ENCODE measurements at places on chromosomes 4 and X. TPM values are rescaled to one million over a fixed set of nuclear protein-coding genes. Genes with fewer than 3 reads are reported as not detected.

The VCX3B gene
- total RNA-seq: not detected

The ADGRG4 gene
- not detected for total RNA-seq

The NPNT gene
- total RNA-seq: 101 TPM

The NAP1L2 gene
- total RNA-seq: 2.6 TPM

The PWWP3B gene
- 6.9 TPM for total RNA-seq

The MXRA5 gene
- total RNA-seq: 23.9 TPM

The XK gene
- 7.8 TPM for total RNA-seq

The APLN gene
- total RNA-seq: 2.8 TPM

The TEC gene
- 2.8 TPM for total RNA-seq

The ZAR1 gene
- total RNA-seq: not detected

The TBX22 gene
- total RNA-seq: 2.8 TPM

The CFAP299 gene
- 0.29 TPM for total RNA-seq

The SHROOM3 gene
- 75.9 TPM for total RNA-seq

The CT45A10 gene
- total RNA-seq: not detected

The MAGEB6B gene
- not detected for total RNA-seq

The VCX3A gene
- not detected for total RNA-seq

The CFAP97 gene
- total RNA-seq: 28.8 TPM

The ZBED1 gene
- 48.8 TPM for total RNA-seq

The CSAG2 gene
- total RNA-seq: not detected

The REPS2 gene
- 16.2 TPM for total RNA-seq

The KLHL4 gene
- total RNA-seq: 4.9 TPM

The OPRPN gene
- not detected for total RNA-seq

The APELA gene
- total RNA-seq: 4.3 TPM

The KLHL34 gene
- total RNA-seq: 0.53 TPM

The WDR17 gene
- 6.0 TPM for total RNA-seq

The COX18 gene
- 23.9 TPM for total RNA-seq

The MAGEE1 gene
- total RNA-seq: 5.0 TPM

The SLITRK2 gene
- 0.64 TPM for total RNA-seq

The NAT8L gene
- 5.4 TPM for total RNA-seq

The PRMT9 gene
- 24.0 TPM for total RNA-seq

The SLIT2 gene
- total RNA-seq: 33.7 TPM

The SMIM31 gene
- total RNA-seq: not detected

The ARX gene
- total RNA-seq: 0.06 TPM

The MAMLD1 gene
- 5.3 TPM for total RNA-seq

The P2RY4 gene
- 0.35 TPM for total RNA-seq

The MAGEC1 gene
- total RNA-seq: not detected

The ETDB gene
- total RNA-seq: not detected

The ZNF827 gene
- 27.3 TPM for total RNA-seq

The KCNIP4 gene
- 17.5 TPM for total RNA-seq

The HSFX4 gene
- total RNA-seq: not detected

The PRR27 gene
- not detected for total RNA-seq

The PPID gene
- 30.1 TPM for total RNA-seq

The CT45A7 gene
- total RNA-seq: not detected

The PDCL2 gene
- not detected for total RNA-seq

The TMEM131L gene
- 79.5 TPM for total RNA-seq

The TGIF2LX gene
- total RNA-seq: not detected

The UGT2B11 gene
- not detected for total RNA-seq

The CT47B1 gene
- not detected for total RNA-seq

The ATP8A1 gene
- 33.2 TPM for total RNA-seq

The HSD17B13 gene
- total RNA-seq: 0.12 TPM

The NWD2 gene
- total RNA-seq: 0.06 TPM

Data from metanephros (tissue), 2 donors.